ENCODE measurements at places on chromosomes 5 and 9.

- no peak for DNase-seq
Measured at GRCh38 chr9:76403352-76403751, 9.1 kb upstream of the RFK start.

GRCh38 chr5:1111727-1112289 is at the start of gene SLC12A7:
TSS of gene SLC12A7 (minus strand) at chr5:1112063. CDS start at chr5:1111991, 72 bp downstream.
- DNase-seq = peak; percentile 27

GRCh38 chr5:166088389-166089039 is 2202.9 kb upstream of the WWC1 start:
- DNase-seq = no peak

DNA sequence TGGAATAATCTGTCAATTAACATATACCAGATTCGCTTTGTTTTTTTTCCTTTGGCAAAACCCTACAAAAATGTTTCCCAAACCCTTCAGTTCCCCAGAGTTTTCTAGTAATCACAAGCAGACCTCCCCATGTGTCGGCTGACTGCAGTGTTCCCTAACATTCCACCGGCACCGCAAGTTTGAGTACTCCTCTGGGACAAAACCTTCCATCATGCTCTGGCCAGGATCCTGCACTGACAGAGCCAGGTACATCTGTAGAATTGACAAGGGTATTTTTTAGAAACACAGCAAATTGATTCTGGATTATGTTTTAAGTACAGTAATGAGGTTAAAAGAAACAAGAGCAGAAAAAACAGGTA is 174.7 kb downstream of the GAS1 start:
- DNase-seq = no peak

GRCh38 chr9:91034521-91034920 is 232.9 kb downstream of the SYK start:
- DNase-seq = no peak

- no peak for DNase-seq
Measured at GRCh38 chr9:36903541-36904435, 130.3 kb downstream of the PAX5 start.

DNA sequence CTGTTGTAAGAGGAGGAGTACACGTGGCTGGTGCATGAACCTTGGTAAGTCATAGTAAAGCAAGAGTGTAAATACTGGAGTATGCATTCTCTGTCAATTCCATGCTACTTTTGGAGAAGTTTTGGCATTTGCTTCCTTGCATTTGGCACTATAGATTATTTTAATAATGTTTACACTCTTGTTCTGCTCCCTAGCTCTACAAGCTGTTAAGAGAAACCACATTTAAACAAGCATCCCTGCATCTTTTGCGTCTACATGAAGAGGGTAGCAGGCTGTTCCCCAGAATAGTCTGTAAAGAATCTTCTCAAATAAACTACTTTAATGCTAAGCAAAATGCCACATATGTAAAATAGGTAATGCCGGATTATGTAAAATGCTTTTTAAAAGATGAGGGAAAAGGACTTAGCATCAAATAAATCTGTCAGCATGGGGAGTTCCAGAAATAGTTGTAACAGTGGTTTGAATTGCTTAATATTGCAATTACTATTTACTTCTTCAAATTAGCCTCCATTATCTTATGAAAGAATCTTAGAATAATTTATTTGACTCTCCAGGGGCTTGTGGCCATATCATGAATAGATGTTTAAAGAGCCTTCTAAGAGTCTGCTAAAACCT is 2127.3 kb upstream of the WWC1 start:
- DNase-seq = no peak

- DNase-seq = no peak
Measured at GRCh38 chr9:5395428-5395827, 42.3 kb downstream of the PLGRKT start.

DNA sequence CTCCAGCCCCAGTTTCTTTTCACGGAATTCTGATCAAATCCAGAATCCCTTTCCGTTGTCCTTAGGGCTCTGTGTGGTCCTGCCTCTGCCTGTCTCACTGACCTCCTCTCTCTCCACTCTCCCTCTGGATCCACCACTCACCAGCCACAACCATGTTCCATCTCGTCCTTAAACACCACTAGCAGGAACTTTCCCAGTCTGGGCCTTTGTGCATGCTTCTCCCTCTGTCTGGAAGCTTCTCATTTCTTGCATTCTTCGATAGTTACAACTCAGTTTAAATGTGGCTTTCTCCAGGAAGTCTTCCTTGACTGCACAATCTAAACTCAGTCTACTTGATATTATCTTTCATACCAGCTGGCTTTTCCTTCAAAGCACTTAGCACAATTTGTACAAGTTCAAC is 117.7 kb upstream of the MSX2 start:
- DNase-seq = no peak

- DNase-seq = no peak
Measured at GRCh38 chr9:91192381-91193086, 169.2 kb downstream of the AUH start.

GRCh38 chr5:19270153-19270552 is 717.8 kb downstream of the CDH18 start:
- no peak for DNase-seq

GRCh38 chr9:126219166-126219565 is 107.5 kb upstream of the MVB12B start:
- DNase-seq = no peak

- DNase-seq = no peak
Measured at GRCh38 chr5:111583758-111584203, 71.4 kb upstream of the STARD4 start.

- DNase-seq = no peak
Measured at GRCh38 chr5:139058121-139058520, 140.0 kb downstream of the SIL1 start.

DNA sequence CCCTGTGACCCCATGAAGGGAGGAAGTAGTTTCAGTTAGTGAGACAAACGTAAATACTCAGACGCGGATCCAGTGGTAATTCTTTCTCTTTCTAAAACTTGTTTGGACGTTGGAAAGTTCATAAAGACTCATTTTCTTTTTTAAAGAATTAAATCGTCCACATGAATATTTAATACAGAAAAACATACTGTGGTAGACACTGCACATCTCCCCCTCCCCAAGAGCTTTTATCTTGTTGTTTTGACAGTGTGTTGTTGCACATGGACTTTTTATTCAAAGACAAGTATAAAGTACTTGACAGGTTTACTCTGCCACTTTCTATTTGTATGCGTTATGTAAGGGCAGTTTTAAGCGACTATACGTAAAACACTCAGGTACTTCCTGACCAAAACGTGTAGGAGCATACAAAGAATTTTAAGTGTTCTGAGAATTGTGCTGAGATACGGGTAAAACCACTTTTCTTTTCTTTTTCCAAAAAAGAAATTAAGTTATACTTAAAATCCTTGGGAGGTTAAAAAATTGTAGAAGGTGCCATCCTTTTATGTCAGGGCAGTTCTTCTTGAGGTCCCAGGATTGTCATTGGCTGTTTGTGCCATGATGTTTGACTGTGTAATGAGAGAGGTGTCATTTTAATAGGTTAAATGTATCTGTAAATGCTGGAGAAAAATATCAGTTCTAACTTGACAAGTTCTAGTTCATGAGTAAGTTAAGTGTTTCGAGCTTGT is 1.3 kb downstream of the NIPBL start:
- DNase-seq = no peak

- DNase-seq = no peak
Measured at GRCh38 chr5:27494887-27495286, 456.5 kb upstream of the CDH9 start.

DNA sequence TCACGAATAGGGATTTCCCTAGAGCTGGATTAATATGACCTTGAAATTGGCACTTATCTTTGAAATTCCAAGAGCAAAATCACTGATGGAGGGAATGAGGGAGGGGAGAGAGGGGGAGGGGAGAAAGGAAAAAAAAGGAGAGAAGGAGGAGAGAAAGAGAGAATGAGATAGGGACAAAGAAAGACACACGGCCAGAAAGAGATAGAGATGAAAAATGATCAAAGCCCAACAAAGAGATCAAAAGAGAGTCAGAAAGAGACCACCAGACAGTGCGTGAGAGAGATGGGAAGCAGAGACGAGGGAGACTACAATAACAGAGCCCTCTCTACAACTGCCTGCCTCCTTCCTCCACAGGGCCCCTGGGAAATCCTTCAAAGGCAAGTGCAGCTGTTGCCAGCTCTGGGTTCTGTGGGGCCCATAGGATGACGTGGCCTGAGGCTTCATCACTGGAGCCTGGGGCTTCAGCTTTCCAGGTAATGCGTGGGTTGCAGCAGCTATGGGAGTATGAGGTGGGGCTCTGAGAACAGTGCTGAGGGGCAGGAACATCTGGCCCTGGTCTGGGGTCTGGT is 58.3 kb upstream of the SHB start:
- no peak for DNase-seq

GRCh38 chr9:12629067-12629466 is 64.1 kb upstream of the TYRP1 start:
- DNase-seq = no peak

GRCh38 chr5:126450907-126451306 is 27.7 kb downstream of the GRAMD2B start:
- no peak for DNase-seq

- no peak for DNase-seq
Measured at GRCh38 chr5:7894439-7894838, 25.5 kb downstream of the MTRR start.

GRCh38 chr5:168059131-168059530 is 232.3 kb upstream of the WWC1 start:
- no peak for DNase-seq

- no peak for DNase-seq
Measured at GRCh38 chr5:112604732-112605630, 132.7 kb upstream of the APC start.

DNA sequence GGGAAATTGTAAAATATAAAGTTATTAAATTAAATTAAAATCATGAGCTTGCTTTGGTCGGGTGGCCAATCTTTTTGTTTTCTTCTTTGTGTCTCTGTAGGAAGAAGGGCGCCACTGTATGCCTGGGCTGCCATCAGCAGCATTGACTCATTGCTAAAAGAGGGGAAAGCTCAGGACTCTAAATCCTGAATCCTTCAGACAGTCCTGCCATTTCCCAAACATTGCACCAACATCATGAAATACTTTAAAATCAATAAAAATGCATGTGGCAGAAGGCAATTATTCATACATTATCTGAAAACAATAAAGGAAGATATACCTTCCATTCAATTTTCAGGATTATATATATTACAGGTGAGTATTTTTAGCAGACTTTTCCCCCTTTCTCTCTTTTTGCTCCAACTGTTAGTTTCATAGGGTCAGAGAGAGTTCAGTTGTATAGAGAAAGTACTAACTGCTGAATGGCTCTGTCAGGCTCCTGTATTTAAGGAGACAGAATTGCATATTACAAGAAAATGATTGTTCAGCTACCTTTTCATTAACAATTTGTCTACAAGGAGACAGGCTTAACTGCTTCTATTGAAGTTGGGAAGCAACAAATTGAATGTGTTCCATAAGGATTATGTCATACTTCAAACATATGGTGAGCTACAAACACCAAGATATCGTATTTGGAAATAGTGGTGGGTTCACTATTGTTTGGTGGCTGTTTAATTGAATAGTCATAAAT is 95.7 kb downstream of the ATPSCKMT start:
- DNase-seq = no peak

All from stimulated activated CD8-positive, alpha-beta memory T cell treated with anti-CD3 and anti-CD28 coated beads, Interleukin-7, amount 100 ng/mL, for 1 hour (primary cell).